ENCODE measurements at places on chromosomes 16 and 17. TPM values are rescaled to one million over a fixed set of nuclear protein-coding genes. Genes with fewer than 3 reads are reported as not detected.
A peak's percentile ranks its signal among the peaks of the same experiment; 100 is the strongest.

RHBDL3 gene
- 1.2 TPM for total RNA-seq

VKORC1 gene
- 119 TPM for total RNA-seq

DNA sequence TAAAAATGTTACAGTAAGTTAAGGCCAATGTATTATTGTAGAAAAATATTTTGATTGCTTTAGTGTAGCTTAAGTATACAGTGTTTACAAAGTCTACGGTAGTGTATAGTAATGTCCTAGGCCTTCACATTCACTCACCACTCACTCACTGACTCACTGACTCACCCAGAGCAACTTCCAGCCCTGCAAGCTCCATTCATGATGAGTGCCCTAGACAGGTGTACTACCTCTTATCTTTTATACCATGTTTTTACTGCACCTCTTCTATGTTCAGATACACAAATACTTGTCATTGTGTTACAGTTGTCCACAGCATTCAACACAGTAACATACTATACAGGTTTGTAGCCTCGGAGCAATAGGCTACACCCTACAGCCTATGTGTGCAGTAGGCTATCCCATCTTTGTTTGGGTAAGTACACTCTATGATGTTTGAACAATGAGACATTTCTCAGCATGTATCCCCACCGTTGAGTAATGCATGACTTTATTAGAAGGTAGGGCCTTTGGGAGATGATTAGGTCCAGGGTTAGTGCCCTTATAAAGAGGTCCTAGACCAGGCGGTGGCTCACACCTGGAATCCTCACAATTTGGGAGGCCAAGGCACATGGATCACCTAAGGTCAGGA, 117.8 kb downstream of the SLC39A11 start:
- no peak for DNase-seq

DNA sequence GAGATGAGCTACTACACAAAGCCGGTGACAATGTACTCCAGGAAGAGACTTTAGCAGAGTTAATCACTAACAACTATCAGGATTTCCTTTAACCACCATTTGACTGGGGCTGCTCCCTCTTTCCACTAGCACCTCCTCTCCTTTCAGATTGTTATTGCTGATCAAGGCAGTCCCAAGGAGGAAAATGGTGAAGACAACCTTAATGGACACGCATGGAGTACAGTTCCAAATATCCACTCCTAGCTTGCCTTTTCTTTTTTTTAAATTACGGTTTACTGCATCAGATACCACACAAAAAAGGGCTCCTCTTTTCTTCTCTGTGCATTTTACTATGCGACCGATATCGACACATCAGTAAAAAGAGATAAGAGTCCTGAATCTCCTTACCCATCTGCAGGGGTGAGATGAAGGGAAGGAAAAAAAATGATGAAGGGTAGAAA, 30.9 kb downstream of the FAM222B start:
- peak; percentile 21 for DNase-seq

CDK5R1 gene
- 2.9 TPM for total RNA-seq

DNA sequence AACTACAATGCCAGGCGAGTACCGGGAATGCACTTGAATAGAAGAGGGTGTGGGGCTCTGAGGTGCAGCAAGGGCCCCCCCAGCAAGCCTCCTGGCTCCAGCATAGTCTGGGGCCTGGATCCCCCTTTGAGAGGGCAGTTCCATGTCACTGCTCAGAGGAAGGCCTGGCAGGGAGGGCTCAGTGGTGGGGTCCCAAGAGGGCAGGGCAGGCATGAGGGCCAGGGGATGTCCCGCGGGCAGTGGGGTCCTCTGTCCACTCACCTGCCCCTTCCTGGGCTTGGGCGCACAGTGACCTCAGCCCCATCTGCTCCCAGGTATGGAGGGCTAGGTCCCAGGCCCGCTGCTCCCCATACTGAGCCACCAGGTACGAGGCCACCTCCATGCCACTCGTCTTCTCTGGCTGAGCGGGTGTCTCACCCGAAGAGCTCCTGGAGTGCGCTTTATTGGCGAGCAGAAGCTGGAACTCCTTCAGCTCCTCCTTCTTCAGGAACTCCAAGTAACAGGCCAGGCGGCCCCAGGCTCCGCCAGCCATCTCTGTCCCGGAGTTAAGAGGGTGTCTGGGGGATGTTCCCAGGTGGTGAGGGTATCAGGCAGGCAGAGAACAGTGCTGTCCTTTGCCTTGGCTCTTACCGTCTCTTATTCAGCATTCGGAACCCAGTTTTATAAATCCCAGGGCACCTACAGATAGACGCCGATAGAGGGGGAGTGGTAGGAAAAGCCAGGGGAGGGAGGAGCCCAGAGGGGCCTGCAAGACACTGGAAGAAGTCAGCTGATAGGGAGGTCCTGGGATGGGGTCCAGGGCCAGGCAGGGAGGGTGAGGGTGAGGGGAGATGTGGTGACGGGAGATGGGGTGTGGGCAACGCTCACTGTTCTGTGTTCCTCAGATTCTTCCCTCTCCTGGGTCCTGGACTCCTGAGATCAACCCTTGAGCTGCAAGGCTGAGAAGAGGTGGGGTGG, 605 bp downstream of the NLRP1 start:
- DNase-seq = no peak

DNA sequence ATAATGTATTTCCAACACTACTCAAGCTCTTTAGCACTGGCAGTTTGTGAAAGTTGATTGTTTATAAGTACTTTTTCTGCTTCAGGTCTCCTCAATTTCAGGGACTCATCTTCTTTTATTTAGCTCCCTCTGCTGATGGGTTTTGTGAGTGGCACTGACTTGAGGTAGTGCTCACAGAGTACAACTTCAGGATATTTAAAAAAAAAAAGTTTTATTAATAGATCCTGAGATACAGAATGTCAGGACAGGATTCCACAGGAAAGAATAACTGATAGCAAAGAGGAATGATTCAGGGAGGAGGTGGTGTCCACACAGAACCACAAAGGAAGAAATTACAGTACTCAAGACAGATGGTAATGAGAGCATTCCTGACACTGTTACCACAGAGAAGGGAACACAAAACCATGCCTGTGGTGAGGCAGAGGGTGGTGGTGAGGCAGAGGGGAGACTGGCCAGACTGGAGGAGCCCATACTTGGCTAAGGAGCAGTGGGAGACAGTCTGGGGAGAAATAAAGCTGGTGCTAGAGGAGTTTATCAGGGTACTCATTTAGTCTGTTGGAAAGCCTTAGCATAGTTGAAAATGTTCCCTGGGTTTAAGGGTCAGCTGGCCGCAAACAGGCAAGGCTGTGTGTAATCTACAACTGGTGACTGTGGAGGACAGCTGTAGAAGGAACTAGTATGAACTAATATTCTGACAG, 63.7 kb downstream of the SPAG9 start:
- peak; percentile 84 for DNase-seq

PMP22 gene
- 103 TPM for total RNA-seq

TERB1 gene
- 0.05 TPM for total RNA-seq
